Posterior cingulate gyrus (tissue), 11 donors: ENCODE measurements at places on chromosomes 6 and 20.

DNA sequence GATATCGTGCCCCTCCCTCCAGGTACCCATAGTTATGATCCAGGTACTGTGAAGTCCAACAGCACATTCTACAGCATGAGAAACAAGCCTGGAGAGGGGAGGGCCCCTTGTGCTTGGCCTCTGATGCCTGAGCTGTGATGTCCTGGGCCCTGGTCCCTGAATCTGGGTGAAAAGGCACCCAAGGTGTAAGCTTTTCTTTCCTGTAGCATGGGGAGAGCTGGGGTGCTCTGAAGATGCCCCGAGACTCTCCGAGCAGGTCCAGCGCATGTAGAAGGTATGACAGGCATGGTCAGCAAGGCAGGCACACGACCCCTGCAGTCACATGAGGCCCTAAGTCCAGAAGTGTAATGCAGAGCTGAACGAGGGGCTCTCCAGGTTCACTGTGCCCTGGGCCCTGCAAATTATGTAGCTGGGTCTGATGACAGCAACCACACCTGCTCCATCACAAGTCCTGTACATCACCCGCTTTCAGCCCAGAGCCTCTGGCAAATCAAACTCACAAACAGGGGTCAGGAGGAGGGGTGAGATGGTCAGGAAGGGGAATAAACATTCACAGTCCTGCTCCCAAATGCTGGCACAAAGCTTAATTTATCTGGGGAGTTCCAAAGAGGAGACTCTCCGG, 1.8 kb upstream of the CTSZ start:
- no peak for DNase-seq

GRCh38 chr20:48191200-48191599, 405.9 kb upstream of the SULF2 start:
- no peak for DNase-seq

DNA sequence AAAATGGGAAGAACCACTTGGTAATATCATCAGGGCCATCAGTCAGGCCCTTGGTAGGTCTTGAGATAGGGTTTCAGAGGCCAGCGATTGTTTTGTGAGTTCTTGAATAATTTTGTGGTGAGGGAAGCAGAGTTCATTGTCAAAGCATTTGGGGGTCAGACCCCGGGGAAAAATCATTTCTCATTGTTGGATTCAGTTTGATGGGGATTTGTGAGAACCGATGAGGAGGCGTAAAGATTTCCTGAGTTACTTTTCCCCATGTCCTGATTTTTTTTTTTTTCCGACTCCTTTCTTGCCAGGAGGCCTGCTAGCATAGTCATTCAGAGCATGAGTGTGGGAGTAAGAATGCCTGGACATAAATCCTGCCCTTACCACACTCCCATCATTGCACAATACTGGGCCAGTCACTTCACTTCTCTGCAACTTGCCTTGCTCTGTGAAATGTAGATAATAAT, 60.3 kb downstream of the TSHZ2 start:
- DNase-seq = no peak

- no peak for DNase-seq
Measured at GRCh38 chr6:36313649-36313936, 23.1 kb downstream of the BNIP5 start.

GRCh38 chr20:38126146-38126921, 38.7 kb downstream of the TGM2 start:
- DNase-seq = no peak

- no peak for DNase-seq
Measured at GRCh38 chr20:4437131-4437530, 284.6 kb upstream of the PRND start.

DNA sequence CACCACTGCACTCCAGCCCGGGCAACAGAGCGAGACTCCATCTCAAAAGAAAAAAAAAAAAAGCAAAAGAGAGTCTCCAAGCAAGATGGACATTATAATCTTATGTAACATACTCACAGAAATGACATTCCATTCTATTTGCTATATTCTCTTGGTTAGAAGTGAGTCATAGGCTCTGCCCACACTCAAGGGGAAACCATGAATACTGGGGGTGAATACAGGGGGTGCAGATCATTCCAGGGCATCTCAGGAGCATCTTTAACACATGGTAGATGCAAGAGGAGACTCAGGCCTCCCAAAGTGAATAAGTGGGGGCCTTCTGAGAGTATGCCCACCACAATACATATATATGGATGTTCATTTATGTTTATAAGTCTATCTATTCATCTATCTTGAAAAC, 18.3 kb upstream of the RANBP9 start:
- DNase-seq = no peak

- DNase-seq = no peak
Measured at GRCh38 chr6:2230659-2231277, 14.6 kb downstream of the GMDS start.

- no peak for DNase-seq
Measured at GRCh38 chr6:144568241-144568640, 283.1 kb downstream of the UTRN start.

DNA sequence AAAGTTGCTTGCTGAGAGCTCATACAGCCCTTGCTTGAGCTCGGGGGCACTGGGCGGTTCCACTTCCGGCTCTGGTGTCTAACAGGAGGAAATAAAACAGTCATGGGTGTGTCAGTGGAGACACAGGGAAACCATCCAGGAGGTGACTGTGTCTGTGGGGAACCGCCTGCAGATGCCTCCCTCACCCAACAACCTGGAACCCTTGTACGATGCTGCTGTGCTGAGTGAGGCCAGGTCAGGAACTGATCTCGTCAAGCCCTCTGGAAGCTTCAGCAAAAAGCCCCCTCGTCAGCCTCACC, 15.5 kb downstream of the TXNDC5 start:
- no peak for DNase-seq

GRCh38 chr6:80622641-80623040, 516.2 kb downstream of the BCKDHB start:
- DNase-seq = no peak

GRCh38 chr6:50602292-50602691, 111.0 kb upstream of the TFAP2D start:
- no peak for DNase-seq
